ENCODE measurements at places on chromosomes 6 and 20. TPM values are rescaled to one million over a fixed set of nuclear protein-coding genes. Genes with fewer than 3 reads are reported as not detected.

AURKA gene
- 14.5 TPM for total RNA-seq

ETV7 gene
- total RNA-seq = 2.1 TPM

CSTF1 gene
- total RNA-seq = 18.5 TPM

GLP1R gene
- 0.08 TPM for total RNA-seq

MMP24 gene
- 0.08 TPM for total RNA-seq

FKBP5 gene
- 65.5 TPM for total RNA-seq

TTPAL gene
- total RNA-seq = 19.4 TPM

TP53INP2 gene
- total RNA-seq = 34.1 TPM

KCNQ2 gene
- not detected for total RNA-seq

RBPJL gene
- not detected for total RNA-seq

CEP43 gene
- total RNA-seq = 10.8 TPM

NMBR gene
- total RNA-seq = not detected

GPLD1 gene
- total RNA-seq = 1.4 TPM

EEF1A1 gene
- 7,434 TPM for total RNA-seq

GPR6 gene
- not detected for total RNA-seq

CDSN gene
- 0.08 TPM for total RNA-seq

CCN6 gene
- total RNA-seq = not detected

TMEM200A gene
- total RNA-seq = 0.16 TPM

KCNB1 gene
- total RNA-seq = 0.52 TPM

NNAT gene
- total RNA-seq = 0.28 TPM

TNFRSF6B gene
- 4.5 TPM for total RNA-seq

BIRC7 gene
- not detected for total RNA-seq

PRDM13 gene
- not detected for total RNA-seq

RIPOR3 gene
- 1.2 TPM for total RNA-seq

TRIM31 gene
- 0.20 TPM for total RNA-seq

MRPS10 gene
- 48.1 TPM for total RNA-seq

HTR1E gene
- total RNA-seq = not detected

GSTA3 gene
- not detected for total RNA-seq

GTSF1L gene
- not detected for total RNA-seq
